Central memory CD8-positive, alpha-beta T cell (primary cell): ENCODE measurements at places on chromosomes 13 and 19.

DNA sequence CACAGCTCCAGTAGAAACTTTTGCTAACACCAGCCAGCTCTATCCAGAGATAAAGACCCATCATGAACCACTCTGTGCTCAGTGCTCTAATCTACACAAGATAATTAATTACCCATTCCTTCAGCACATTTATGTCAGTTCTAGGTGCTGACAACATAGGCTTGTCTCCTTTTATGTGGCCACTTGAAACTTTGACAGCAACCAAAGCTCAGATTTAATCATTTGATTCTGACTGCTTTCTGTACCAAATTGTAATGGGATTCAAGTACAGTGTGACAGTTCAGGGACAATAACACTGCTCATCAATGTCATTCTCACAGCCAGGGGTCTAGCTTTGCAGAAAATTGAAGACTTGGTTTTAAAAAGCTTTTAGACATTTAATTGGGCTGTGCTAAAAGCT lies 266.6 kb downstream of the KCTD12 start:
- DNase-seq, result no peak

DNA sequence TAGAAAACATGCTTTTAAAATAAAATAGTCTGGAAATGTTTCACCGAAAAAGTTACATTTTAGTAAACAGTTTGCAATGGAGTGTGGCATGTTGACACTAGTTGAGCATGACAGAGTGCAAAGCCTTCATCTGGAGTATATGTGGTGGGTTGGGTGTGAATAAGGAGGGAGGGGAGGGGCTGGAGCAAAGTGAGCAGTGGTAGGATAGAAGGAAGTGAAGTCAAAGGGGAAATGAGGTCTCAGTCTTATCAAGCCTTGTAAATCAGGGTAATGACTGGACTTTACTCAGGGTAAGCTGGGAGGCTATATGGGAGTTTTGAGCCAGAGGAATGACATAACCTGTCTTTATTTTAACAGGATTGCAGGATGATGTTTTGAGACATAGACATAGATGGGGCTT lies 222.8 kb downstream of the PCDH20 start:
- DNase-seq, result no peak

DNA sequence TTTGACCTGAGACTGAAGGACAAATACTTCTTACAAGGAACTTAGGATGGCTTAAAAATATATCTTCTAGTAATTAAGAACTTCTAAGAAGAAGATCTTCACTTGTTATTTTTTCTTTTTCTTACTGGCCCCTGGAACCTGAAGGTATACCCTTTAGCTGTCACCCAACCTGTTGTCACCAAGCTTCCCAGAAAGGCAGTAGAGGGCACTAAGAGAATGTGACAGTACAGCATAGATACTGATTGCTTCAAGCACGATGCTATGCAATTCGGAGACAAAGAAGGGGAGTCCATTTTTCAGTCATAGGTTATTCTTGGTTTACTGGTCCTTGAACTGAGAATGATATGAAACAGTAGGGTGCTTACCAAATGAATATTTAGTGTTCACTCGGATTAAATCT lies 208.3 kb upstream of the PCDH9 start:
- no peak for DNase-seq

- no peak for DNase-seq
Observed at GRCh38 chr19:18322318-18322758, 538 bp downstream of the LSM4 start.

DNA sequence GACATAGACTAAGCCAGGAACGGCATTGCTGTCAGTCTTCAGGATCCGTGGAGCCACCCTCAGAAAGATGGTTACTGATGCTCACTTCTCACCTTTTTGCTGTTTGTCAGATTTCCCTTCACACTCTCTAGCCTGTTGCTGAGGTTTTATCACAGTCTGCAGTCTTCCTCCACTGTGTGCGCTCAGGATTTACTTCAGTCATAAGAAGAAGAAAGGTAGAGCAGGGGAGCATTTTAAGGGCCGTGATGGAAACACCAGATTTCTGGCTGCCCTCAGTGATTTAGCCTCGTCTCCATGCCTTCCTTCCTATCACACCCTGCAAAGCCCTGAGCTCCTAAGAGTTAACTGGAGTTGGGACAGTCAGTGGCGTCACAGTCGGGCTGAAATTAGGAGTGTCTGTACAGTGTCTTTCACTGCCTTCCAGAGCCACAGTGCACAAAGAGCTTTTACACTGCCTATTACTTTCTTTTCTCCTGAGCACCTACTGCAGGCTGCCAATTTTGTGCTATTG lies 60.0 kb upstream of the GPR183 start:
- no peak for DNase-seq

GRCh38 chr13:28282451-28282850 lies 144.1 kb downstream of the PAN3 start:
- no peak for DNase-seq

DNA sequence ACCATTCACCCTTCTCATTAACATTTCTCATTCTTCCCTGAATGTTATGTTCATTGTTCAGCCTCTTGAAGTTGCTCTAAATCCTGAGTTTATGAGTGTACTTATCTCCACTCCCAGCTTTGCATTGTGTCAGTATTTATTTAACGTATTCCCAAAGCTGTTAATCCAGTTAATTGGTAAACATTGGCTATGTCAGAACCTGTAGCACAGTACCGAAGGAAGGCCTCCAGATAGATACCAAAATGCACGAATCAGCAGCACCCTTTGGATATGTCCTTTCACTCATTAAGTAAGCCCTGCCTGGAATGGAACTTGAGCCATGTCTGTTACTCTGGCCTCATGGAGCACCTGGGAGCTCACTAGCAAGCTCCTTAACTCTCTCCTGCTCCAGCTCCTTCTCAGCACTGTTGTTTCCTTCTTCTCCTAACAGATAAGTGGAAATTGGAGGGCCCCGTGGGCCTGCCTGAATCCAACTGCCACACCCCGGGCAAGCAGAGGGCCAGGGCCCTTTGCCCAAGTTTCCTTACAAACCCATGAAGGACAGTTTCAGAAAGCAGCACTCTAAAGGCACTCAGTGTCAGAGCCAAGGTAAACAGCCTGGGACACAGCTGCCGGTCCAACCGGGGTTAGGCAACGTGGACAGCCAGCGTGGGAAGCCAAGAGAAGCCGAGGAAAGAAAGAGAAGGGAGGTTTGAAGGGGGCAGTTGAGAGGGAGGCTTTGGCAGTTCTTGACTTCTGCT lies 155.0 kb upstream of the SERP2 start:
- DNase-seq, result no peak

DNA sequence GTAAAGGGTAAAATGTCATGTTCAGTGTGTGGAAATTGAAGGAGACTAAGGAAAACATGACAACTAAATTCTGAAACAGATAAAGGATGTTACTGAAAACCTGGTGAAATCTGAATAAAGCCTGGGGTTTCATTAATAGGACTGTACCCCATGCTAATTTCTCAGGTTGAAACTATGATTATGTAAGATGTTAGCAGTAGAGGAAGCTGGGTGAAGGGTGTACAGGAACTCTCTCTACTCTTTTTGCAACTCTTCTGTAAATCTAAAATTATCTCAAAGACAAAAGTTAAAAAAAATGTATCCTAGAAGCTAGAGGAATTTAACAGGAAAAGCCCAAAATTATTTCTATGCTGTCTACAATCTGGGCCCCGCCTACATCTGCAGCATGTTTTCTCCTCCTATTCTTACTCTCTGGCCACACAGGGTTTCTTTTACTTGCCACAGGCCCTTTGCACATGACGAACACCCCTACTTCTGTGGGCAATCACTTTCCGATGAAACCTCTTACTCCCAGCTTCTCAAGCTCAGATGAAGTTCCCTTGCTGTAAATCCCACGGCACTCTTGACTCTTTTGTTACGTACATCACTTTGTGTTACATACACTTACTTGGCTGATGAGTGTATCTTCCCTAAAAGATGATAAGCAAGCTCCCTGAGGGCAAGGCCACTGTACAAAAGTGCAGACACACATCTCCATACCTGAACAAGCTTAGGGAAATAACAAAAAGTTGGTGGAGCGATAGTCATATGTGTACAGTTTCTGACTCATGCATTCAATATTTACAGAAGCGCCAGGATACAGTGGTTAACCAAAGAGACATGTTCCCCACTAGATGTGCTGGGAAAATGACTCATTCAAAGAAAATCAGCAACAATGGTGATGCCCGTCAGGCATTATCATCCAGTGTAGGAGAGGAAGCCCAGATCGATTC lies 32.6 kb downstream of the RUBCNL start:
- DNase-seq, result no peak

DNA sequence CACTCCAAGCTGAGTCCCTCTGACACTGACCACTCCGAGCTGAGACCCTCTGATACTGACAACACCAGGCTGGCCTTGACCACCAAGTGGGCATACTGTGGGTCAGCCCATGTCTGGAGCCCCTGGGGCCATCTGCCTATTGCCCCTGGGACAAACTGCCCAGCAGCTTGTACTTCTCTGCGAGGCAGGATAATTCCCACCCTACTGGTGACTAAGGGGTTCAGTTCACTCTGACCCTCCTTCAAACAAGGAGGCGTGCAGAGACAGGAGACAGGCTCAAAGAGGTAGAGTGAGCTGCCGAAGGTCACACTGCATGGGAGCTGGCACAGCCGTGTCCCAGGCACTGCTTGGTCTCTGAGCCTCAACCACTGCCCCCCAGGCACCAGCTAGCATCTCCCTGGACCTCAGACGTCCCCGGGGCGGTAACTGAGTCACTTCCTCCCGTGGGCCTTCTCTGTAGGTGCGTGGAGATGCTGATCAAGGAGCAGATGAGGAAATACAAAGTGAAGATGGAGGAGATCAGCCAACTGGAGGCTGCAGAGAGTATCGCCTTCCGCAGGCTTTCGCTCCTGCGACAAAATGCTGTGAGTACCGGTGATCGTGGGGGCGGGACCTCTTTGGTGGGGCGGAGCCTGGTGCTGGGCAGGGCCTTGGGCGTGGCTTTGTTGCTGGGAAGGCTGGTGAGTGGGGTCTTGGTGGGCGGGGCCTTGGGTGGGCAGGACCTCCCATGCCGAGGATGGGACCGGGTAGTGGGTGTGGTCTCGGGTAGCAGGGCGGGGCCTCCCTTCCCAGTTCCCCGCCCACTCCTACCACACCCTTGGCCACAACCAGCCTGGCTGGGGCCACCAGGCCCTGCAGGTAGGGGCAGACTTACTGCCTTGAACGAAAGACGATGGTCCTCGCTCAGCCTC lies 5.8 kb upstream of the USE1 start:
- no peak for DNase-seq

DNA sequence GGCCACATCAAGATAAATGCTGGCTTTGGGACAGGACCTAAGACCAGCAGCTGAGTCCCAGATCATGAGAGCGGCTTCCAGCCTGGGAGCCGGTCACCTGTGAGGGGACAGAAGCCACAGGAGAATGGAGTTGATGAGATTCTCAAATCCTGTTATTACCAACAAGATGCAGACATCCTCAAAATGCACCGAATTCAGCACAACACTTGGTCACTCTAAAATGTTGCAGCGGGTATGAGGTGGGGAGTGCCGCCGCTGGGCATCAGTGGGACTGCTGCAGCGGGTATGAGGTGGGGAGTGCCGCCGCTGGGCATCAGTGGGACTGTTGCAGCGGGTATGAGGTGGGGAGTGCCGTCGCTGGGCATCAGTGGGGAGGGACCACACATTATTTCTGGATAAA lies 21.2 kb downstream of the RANBP3 start:
- no peak for DNase-seq

- DNase-seq, result no peak
Observed at GRCh38 chr13:31862828-31863227, 123.5 kb downstream of the RXFP2 start.

GRCh38 chr19:58434217-58434616 lies 5.7 kb downstream of the ZNF132 start:
- DNase-seq, result no peak

GRCh38 chr13:24616514-24616913 lies 63.7 kb upstream of the ATP12A start:
- no peak for DNase-seq

DNA sequence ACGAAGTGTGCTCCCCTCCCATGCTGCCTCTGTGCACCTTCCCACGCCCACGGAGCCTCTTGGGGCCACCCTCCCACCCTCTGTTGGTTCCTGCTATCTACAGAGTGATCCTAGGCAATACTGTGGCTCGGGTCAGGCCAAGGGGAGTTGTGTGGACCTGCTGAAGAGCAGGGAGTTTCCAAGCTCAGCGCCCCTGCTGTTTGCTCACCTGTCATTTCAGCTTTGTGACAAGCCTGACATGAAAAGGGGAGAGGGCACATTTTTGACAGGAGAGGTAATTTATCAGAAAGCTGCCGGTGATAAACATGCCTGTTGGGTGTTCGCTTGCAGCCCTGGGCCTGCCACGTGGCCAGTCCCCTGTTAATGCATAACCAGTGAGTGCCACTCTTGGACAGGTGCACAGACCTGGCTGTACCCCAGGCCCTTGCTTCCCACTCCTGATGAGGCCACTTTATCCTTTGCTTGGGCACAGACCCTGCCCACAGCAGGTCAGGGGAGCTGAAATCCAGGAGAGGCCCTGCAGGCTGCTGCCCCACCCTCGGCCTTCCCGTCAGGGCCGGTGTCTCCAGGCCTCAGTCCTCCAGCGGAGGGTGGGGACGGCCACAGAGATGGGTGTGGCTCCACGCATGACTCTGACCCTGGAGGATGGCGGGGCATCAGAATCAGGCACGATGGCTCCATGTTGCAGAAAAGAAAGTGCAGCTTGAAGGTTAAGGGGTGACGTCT lies 201.5 kb upstream of the GPR12 start:
- DNase-seq, result no peak

DNA sequence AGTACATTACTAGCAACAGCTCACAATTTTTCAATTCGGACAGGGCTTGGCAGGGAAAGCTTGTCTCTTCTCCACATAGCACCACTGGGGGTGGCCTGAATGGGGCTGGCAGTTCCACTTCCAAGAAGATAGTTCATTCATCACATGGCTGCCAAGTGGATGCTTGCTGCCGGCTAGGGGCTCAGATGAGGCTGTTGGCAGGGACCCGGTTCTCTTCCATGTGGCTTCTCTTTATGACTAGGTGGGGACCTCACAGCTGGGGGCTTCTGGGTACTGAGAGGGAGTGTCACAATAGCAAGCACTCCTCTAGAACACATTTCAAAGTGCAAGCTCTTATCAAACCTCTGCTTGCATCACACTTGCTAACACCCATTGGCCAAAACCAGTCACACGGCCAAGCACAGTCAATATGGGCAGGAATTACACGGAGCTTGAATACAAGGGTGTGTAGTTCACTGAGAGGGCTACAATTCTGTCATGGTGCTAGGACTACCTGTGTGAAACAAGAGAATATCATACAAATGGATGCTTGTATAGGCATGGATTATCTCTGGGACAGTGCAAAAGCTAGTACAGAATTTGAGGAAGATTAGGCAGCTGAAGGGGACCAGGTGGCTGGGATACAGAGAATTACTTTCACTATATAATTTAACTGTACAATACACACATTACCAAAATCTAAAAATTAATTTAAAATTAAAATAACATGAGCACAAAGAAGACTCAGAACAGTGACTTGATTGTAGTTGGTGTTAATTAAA lies 32.3 kb downstream of the ATP7B start:
- DNase-seq, result no peak

DNA sequence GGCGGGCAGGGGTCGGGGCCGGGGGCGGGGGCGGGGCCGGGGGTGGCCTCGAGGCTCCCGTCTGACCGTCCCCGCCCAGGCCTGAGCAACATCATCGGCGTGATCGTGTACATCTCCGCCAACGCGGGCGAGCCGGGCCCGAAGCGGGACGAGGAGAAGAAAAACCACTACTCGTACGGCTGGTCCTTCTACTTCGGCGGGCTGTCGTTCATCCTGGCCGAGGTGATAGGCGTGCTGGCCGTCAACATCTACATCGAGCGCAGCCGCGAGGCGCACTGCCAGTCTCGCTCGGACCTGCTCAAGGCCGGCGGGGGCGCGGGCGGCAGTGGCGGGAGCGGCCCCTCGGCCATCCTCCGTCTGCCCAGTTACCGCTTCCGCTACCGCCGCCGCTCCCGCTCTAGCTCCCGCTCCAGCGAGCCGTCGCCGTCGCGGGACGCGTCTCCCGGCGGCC lies 9.4 kb upstream of the CACNG6 start:
- no peak for DNase-seq
